ENCODE measurements at places on chromosomes 16 and 17.
A peak's percentile ranks its signal among the peaks of the same experiment; 100 is the strongest.

DNA sequence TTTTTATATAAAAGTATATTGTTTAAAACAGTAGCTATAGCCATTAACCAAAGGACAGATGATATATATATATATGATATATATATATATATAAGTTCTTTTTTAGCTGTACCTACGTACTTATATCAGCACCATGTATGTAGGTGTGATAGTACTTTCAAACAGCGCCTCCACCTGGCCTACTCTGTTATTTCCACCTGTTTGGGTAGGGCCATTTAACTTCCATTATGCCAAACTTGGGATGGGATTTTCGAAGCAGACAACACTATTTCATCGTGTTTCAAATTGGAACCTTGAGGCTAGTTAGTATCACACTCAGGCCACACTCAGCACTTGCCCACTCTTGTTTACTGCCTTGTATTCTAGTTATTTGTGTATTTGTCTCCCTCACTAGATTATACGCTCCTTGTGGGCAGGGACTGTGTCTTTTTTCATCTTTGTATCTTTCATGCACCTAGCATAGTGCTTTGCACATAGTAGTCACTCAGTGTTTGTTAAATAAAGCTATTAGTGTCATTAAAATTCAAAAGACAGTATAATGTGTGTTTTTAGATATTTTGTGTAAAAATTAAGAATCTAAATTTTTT, 11.8 kb upstream of the CLTC start:
- no peak for DNase-seq

DNA sequence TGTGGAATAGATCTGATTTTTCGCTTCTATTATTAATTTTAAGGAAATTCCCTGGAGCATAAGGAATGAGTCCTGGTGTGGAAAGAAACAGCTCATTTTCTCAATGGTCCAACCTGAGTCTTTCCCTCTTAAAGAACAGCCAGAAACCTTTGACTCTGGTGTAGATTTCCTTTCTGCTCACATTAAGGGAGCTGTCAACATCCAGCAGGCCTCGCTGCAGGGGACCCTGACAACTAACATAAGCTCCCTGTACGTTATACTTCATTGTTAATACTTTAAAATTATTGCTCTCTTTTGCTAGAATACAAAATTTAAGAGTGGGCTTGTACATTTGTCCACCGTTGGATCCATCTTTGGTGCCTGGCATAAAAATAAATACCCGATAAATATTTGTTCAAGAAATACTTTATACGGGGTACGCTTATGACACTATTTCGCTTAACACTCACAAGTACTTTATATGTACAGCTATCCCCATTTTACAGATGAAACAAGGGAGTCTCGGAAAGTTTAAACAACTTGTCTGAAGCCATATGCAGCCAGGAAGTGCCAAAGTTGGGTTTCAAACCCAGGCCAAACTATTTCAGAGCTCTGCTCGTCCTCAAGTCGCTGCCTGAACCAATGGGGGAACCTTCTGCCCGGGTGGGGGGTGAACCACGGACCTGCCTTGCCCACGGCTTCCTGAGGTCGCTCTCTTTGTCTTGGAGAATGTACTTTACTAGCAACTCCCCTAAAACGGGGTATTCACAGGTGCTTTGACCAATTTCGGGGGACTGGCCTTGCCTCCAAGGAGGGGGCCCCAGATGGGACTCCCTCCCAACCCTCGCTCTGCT, 611 bp downstream of the SMARCE1 start:
- peak; percentile 13 for DNase-seq

DNA sequence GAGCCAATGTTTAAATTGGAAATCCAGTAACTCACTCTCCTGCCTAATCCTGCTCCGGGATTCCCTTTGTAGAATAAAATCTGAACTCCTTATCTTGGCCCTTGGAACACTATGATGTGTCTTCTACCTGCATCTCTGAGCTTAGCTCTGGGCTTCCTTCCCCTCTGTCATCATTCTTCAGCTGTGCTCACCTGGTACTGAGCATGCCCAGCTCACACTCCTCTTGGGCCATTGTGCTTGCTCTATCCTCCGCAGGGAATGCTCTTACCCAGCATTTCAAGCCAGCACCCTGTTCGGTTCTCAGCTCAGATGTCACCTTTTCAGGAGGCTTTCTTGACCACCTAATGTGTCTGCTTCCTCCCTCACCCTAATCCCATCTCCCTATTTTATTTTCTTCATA, 112.7 kb downstream of the ARHGAP44 start:
- no peak for DNase-seq

- DNase-seq = peak; percentile 6
Measured at GRCh38 chr17:60134396-60135150, 15.2 kb upstream of the CA4 start.

GRCh38 chr17:19288453-19288852, 51.3 kb downstream of the EPN2 start:
- no peak for DNase-seq

Measured in CD4-positive, alpha-beta T cell treated with Interleukin-6 at 100 ng/mL for 8 hours (primary cell).